Fibroblast of skin of left biceps (primary cell): ENCODE measurements at places on chromosomes 5 and 9.

DNA sequence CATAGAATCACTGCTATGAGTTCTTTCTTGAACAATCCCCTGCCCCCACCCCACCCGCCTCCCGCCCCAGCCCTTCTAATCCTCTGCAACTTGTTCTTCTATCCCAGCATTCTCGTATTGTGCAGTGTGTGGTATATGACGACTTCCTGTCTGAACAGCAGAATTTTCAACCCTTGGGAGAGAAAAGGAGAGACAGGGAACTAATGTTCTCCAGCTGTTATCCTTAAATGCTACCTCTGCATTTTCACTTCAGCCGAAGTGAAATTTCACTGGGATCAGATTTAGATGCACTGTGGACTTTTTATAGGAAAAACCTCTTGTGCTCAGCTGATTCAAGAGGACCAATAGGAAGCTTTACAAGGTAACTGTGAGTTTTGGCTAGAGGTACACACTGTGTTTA lies 2.2 kb downstream of the FBXL7 start:
- no peak for DNase-seq

GRCh38 chr9:87375397-87376073 lies 122.1 kb upstream of the DAPK1 start:
- no peak for DNase-seq

DNA sequence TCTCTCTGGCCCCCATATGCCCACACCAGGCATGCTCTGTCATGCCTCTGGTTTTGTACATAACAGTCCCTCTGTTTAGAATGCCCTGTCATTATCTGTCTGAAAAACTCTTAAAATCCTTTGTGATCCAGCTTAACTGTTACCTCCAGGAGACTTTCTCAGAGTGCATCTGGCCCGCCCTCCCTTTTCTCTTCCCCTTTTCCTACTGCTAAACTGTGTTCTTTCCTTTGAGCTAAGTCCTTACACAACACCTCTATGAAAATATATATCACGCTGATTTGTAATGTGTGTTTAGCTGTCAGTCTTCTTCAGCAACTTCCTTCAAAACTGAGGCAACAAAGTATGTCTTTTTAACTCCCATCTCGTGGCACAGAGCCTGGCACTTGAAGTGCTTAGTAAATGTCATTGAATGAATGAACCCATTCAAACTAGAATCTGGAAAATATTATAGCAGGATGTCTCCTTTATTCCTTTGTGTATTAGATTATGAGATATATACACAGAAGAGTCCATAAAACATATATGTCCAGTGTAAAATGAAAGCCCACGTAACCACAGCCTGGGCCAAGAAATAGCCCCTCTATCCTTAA lies 166.2 kb upstream of the KLF9 start:
- no peak for DNase-seq

DNA sequence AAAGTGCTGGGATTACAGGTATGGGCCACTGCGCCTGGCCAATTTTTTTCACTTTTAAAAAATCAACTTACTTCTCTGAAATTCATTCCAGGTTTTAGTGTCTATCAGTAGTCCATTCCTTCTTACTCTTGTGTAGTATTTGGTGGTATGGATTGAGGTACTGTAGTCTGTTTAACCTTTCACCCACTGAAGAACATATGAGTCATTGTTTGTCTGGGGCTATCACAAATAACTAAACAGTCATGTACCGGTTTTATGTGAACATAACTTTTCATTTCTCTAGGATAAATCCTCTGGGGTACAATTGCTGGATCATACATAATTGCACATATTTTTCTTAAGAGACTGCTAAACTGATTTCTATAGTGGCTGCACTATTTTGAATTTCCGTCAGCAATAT lies 1188.0 kb upstream of the CDH9 start:
- no peak for DNase-seq

DNA sequence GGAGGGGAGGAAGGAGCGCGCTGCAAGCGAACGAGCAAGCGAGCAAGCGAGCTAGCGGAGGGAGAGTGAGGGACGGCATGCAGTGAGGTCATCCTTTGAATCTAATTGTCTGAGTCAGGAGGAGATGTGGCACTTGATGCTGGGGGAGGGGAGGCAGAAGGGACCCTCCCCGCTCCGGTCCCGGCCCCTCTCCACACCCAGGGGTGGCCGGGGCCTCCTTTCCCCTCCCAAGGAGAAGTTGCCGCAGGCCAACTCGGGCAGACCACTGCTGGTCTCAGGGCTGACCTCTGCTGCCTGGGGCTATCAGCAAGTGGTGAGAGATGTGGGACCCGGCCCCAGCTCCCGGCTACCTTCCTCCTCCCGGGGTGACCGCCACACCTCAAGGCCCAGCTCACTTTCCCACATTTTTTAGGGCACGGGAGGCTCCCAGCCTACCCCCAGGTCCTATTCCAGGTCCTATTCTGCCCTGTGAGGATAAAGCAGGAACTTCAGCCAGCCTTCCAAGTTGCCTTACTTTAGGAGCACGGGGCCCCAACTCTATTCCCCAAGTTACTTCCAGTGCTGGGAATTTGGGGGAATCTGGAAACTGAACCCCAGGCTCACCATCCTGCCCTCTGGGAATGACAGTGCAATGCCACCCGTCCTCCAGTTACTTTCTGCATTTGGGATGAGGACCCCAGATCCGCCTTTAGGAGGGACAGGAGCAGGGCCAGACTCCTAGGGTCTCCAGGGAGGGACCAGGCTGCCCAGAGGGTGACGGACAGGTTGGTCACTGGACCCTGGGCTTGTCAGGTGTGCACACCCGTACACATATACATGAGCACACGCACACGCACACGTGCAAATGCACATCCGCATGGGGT lies 11.1 kb downstream of the CNTFR start:
- DNase-seq, result peak; percentile 42

GRCh38 chr9:108049026-108049607 lies 559.5 kb upstream of the KLF4 start:
- DNase-seq, result peak; percentile 92

DNA sequence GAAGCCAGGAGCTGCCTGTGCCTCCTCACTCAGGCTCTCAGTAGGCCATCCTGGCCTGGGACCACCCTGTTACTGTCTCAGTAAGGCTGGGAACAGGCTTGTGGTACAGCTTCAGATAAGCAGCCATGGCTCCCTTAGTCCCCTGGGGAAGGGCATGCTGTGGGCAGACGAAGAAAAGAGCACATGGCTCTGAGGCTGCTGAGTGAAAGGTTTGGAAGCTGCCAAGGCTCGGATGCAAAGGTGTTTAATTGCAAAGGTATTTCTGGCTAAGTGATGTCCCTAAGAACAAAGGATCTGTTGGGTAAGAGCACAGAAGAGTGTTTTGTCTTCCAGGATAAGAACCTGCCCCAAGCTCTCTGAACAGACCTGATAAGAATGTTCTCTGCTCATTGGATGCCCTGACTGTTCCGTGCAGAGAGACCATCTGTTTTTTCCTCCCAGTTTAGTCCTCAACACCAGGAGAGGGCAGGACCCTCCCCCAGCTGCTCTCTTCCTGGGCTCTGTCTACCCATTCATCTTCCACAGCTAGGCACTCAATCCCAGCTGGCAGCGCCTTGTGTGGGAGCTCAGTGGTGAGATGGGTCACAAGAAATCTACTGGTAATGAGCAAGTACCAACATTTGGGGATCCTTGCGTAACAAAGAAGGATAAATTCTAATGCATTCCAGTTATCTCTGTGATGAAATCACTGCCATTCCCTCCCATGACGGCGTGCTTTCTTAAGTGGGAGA lies 17.7 kb downstream of the ANGPTL2 start:
- DNase-seq, result no peak

DNA sequence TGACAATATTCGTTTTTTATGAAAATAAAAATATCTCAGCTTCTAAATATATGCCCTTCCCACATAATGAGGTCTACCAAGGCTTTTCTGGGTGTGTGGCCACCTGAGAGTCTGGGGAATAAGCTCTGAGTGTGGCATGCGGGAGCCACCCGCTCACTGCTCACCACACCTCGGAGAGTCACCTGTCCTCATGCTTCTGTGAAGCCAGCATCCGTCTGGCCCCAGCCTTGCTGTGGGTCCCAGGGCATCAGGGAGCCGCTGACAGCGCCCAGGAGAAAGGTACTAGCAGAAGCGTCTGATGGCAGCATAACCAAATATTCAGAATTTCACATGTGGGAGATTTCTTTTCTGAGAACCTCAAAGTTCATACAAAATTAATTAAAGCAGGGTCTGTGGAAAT lies 133.2 kb upstream of the IRX4 start:
- no peak for DNase-seq

DNA sequence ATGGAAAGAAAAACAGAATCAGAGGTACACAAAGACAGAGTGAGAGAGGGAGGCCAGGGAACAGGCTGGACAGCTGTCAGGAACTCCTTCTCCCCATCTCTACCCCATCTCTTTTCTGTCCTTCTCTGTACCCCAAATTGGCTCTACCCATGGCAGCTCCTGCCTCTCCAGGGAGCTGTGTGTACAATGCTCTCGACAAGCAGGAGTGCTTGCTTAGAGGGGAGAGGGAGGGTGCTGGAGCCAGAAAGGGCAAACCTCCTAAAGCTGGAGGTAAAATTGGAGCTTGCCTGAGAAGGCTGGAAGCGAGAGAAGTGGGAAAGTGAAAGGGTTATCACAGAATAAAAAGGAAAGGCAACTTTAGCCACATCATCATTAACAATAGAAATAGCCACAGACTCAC lies 6.4 kb downstream of the TPM2 start:
- DNase-seq, result no peak

- DNase-seq, result peak; percentile 89
Observed at GRCh38 chr5:35857606-35858205, 1.0 kb downstream of the IL7R start.

DNA sequence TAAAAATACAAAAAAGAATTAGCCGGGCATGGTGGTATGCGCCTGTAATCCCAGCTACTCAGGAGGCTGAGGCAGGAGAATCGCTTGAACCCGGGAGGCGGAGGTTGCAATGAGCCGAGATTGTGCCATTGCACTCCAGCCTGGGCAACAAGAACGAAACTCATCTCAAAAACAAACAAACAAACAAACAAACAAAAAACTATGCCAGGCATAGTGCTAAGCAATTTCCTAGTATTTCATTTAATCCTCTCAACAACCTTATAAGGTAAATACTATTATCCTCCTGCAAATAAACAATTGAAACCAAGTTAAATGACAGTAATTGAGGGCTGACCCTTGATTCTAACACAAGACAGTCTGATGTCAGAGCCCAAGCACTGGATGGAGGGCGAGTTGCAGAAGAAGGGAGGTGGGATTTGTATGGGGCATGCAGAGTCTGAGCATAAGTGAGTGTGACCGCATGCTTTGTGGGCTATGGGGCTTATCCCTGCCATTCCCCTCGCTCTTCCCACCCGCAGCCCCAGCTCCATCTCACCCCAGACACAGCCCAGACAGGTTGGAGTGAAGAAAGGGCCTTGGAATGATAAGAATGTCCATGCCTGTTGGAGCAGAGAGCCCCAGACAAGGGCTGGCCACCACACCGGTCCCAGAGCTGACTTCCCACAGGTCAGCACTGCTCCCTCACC lies 24.3 kb upstream of the RPS14 start:
- no peak for DNase-seq

GRCh38 chr5:139767960-139768359 lies 27.6 kb upstream of the PSD2 start:
- no peak for DNase-seq

GRCh38 chr5:1125030-1125357 lies 13.1 kb upstream of the SLC12A7 start:
- DNase-seq, result no peak

GRCh38 chr5:99866740-99867139 lies 668.4 kb upstream of the FAM174A start:
- no peak for DNase-seq

DNA sequence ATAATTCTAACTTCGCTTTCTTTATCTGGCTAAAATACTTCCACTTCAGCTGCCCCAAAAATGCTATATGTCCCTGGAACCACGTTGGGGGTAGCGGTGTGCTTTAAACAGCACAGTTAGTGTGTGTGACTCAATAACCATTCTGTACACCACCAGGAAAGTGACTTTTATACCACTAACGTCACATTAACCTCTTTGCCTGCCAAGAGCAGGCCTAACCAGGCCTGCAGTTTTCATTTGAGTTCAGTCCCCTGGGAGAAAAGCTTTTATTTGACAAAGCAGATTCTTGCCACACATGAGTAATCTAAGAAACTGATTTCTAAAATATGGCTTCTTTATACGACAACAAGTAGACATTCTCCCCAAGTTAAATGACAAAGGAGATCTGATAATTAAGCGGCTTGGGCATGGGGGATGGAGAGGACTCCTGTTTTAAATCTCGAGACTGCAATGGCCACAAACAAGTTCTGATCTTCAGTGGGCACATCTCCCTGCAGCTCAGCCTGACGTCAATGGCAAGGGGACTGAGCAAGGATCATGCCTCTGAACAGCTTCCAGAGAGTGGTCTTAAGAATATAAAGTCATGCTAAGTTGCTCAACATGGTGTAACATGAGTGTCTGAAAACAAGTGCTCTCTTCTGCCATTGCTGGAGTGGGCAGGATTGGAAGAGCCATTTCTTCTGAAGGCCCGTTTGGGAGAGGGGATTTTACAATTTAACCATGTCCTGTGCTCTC lies 91.8 kb downstream of the GLIS3 start:
- DNase-seq, result no peak

- DNase-seq, result no peak
Observed at GRCh38 chr9:121750259-121750714, 98.9 kb downstream of the DAB2IP start.

- no peak for DNase-seq
Observed at GRCh38 chr9:125651576-125652232, 55.3 kb downstream of the MAPKAP1 start.

- DNase-seq, result no peak
Observed at GRCh38 chr5:54756796-54757402, 228.5 kb downstream of the ESM1 start.

- no peak for DNase-seq
Observed at GRCh38 chr5:36656556-36656955, 50.1 kb downstream of the SLC1A3 start.

- no peak for DNase-seq
Observed at GRCh38 chr5:12392246-12392645, 488.0 kb upstream of the CTNND2 start.

- peak; percentile 51 for DNase-seq
Observed at GRCh38 chr9:29751226-29751625, 2177.9 kb upstream of the C9orf72 start.

DNA sequence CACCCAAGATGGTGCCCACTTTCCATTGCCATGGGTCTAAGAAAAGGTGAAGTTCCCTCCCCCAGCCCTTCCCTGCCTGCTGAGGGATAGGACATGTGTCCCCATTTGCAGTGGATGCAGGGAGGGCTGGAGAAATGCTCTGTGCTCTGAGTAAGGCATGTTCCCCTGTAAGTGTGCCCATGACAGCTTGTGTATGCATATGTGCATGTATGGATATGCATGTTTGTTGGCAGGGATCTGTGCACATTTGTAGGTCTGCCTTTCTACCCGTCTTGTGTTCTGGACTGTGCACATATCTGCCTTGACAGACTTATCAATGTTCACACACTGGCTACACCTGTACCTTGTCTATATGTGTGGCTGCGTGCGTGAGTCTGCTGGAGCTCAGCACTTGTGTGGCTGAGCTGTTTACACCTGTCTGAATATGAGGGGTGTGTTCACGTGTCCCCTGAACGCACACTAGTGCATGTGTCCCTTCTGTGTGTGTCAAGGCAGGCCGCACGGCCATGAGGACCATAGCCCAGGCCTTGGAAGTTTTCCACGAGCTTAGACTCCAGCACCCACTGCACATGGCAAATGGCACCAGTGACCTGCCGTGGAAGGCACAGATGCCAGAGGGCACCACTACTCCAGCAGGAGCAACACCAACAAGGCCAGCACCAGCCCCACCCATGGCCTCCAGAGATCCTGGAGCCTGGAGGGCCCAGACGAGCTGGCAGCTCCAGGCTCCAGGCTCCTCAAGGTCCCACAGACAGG lies 27.4 kb upstream of the TTLL11 start:
- no peak for DNase-seq
